ENCODE measurements at places on chromosomes 2 and 18.

- no peak for DNase-seq
Observed at GRCh38 chr2:23241611-23242245, 143.3 kb upstream of the KLHL29 start.

DNA sequence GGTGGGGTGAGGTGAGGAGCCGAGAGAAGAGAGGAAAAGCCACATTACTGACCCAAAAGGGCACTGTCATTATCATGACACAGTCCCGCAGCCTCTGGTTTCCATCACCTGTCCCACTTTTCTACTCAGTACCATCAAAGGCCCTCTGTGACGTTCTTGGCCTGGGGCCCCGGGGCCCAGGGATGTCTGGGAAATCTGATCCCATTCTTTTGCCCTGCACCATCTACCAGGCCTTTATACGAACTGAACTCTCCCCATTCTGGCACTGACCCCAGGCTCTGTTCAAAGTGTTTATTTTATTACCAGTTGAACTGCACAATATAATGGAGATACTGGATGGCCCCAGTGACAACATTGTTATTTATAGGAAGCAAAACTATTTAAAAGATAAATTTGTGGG is 89.1 kb downstream of the COL6A3 start:
- DNase-seq, result no peak

DNA sequence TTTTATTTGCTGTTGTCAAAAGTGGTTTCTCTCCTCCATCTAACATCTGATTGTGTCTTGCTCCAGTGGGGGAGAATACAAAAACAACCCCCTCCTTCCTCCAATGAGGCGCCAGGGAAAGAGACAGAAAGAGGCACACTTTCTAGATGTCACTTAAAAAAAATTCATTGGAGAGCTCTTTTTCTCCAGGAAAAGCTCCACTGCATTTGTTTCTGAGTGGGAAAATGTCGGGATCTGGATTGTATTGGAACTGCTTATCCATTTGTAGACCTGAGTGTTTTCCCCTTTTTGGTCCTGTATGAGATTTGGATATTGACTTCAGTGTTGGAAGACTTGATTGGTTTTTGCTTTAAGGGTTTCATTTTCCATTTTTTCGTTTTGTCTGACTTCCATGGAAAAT is 995 bp downstream of the MBD5 start:
- DNase-seq, result no peak

- no peak for DNase-seq
Observed at GRCh38 chr18:6022845-6023244, 127.5 kb upstream of the TMEM200C start.

GRCh38 chr18:7946734-7947377 is 379.7 kb downstream of the PTPRM start:
- DNase-seq, result peak; percentile 57

DNA sequence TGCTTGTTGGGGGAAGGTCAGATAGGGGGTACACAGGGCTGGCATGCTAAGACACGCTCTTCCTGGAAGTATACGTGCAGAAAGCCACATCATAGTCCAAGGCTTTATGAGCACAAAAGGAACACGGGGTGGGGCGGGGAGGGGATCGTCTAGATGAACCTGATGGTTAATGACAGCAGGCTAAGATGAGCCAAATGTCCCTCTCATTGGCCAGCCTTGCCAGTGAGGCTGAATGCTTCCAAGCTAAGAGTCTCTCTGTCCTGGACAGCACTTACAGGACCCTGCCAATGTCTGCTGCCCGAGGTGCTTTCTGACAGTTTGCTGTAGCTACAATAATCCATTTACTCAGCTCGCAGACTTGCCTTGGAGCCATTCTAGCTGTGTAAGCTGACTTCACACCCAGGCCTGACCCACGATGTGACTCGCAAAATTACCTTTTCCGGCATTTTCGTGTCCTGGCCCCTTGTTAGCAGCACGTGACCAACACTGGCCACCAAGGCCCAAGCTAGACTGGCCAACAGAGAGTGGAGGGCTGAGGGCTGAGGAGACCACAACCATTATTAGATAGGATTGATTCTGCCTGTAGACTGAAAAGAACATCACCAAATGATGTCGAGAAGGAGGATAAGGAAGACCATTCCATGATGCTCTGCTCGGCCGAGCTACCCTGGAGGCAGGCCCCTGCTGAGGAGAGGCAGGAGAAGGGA is 84.2 kb downstream of the MALT1 start:
- no peak for DNase-seq

- DNase-seq, result no peak
Observed at GRCh38 chr2:197464175-197464574, 10.8 kb downstream of the COQ10B start.

DNA sequence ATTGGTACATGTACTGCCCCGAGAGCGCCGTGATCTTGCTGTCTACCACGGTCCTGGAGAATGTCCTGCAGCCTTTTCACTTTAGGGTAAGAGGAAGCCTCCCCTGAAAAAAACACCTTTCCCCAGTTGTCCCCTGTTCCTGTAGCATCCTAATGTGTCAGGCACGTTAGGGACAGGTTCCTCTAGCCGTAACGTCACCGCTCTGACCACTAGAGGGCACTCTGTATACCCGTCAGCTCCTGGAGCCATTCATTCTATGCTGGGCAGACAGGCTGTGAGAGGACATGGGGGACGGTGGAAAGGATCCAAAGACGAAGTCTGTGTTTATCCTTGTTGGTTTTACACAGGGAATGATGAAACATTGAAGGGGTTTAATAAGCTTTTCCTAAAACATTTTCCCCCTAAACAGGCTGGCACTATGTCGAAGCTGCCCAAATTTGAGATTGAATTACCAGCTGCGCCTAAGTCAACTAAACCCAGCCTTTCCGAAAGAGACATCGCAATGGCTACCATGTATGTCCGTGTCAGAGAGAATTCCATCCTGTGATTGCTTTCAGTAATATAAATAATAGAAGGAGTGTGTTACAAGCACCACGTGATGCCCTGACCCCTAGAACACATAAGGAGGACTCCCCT is 12.7 kb downstream of the RMC1 start:
- DNase-seq, result peak; percentile 87

- no peak for DNase-seq
Observed at GRCh38 chr18:65852273-65852672, 101.5 kb downstream of the CDH7 start.

- no peak for DNase-seq
Observed at GRCh38 chr2:240467149-240467642, 31.7 kb downstream of the GPC1 start.

DNA sequence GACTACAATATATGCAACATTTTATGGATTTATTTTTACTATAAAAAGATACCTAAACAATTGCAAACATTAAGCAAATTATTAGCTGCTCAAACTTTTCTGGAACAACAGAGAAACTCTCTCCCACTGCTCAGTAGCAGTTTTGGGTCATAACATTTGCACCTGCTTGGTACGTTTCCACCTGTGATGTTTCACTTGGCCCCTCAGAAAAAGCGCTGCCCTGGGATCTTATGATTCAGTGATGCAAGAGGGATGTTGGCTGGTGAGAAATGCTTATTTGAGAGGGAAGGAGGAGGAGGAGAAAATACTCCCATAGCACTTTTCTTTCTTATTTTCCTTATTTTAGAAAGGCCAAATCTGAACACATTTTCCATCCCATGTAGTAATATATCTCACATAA is 9.2 kb downstream of the IRS1 start:
- no peak for DNase-seq

DNA sequence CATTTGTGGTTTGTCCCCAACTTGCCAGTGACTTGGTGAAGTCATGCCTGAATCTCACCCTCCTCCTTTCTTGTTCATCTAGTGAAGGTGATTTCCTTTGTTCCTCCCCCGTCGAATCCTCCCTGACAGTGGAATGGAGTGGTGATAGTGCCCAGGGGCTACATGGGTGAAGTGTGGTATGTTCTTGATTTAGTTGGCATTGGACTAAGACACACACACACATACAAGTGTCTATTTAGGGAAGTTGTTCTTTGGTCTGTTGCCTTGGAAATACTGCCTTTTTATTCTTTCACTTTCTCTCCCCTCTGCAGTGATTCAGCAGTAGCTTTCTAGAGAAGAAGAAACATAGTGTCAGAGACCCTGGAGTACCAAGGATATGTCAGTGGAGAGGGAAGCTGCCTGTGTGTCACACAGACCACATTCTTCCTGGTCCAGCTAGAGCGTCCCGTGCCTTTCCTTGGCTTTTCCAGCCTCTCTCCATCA is 10.9 kb downstream of the INPP4A start:
- no peak for DNase-seq

DNA sequence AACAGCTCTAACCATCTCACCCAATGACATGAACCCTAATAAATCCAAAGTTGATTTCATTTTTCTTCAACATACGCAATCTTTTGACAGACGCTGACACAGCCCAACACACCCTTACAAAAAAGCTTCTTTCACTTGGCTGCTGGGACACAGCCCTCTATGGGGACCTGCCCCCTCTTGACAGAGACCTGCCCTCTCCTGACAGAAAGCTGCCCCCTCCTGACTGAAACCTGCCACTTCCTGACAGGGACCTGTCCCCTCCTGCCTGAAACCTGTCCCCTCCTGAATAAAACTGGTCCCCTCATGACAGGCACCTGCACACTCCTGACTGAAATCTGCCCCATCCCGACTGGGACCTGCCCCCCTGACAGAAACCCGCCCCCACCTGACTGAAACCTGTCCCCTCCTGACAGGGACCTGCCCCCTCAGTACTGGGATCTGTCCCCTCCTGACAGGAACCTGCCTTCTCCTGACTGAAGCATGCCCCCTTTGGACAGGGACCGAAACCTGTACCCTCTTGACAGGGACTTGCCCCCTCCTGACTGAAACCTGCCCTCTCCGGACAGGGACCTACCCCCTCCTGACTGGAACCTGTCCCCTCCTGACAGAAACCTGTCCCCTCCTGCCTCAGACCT is 87.9 kb downstream of the PXDN start:
- DNase-seq, result no peak

DNA sequence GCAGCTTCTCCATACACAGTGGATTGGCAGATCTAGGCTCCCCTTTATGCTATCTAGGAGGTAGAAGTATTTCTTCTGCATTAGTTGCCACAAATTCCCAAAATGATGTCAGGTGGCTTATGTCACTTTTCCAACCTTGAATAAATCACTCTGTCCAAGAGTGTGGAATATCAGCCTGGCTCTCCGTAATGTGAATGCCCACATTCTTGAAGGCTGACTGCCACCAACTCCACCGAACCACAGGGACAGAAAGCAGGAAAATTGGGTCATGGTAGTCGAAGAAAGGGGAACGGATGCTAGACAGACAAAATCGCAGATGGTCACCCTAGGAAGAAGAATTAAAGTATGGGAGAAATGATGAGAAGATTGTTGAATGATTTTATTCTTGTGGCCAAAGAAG is 624.9 kb upstream of the CDH2 start:
- DNase-seq, result no peak

GRCh38 chr18:58896734-58897508 is 32.2 kb downstream of the ZNF532 start:
- no peak for DNase-seq

DNA sequence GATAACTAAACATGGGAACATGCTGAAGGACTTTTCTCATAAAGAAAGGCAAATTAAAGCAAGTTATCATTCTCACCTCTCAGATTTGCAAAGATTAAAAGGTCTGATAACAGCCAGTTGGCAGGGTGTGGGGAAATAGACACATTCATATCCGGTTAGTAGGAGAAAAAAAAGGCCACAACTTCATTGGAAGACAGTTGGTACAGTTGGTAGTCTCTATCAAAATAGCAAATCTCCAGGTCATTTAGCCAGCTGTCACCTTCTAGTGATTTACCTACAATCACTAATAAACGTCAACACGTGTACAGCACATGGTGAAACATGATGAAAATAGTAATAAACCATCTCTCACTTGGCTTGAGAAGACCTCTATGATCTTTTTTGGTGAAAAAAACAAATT is 16.6 kb downstream of the INPP5D start:
- DNase-seq, result no peak

GRCh38 chr2:77813599-77813998 is 291.4 kb upstream of the LRRTM4 start:
- DNase-seq, result no peak

DNA sequence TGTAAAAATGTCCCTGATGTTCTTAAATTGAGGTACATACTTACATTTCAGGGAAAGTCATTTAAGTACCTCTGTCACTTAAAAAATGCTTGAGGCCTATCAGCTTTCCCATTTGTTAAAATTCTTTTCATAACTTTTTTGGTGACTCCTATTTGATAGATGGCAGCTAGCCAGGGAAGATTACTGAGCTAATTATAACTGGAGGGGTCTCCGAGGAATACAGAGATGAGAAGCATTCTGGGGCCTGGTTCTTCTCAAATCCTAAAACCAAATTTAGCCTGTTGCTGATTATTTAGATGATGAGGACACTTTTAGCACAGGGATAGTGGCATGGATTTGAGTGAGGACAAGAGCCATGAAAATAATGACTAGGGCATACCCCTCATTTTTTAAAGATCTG is 4.8 kb downstream of the UGP2 start:
- DNase-seq, result no peak

GRCh38 chr18:60549338-60549960 is 176.9 kb upstream of the MC4R start:
- peak; percentile 78 for DNase-seq

- DNase-seq, result no peak
Observed at GRCh38 chr18:56967035-56967434, 179.9 kb upstream of the BOD1L2 start.

DNA sequence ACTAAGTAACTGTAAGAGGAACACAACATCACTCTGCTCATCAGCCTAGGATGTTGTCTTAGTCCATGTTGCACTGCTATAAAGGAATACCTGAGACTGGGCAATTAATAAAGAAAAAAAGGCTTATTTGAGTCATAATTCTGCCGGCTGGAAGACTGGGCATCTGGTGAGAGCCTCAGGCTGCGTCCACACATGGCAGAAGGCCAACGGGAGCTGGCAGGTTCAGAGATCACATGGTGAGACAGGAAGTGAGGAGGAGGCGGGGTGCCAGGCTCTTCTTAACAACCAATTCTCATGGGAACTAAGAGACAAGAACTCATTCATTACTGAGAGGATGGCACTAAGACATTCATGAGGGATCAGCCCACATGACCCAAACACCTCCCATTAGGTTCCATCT is 46.8 kb downstream of the EPG5 start:
- DNase-seq, result no peak

- DNase-seq, result no peak
Observed at GRCh38 chr2:219724628-219725027, 97.2 kb downstream of the SLC4A3 start.

DNA sequence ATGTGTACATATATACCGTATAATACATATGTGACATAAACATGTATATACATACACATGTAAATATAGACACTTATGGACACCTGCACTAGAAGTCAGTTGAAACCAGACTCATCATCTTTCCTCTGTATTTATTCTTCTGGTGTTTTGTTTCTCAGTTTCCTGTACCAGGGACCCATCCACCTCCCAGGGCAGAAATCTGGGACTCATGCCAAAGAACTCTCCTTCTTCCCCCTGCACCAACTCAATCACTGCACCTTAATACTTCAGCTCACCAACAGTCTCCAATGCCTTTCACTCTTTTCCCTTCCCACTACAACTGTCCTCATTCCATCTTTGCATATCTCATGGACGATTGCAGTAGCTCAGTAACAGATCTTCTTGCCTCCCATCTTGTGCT is 428.0 kb downstream of the FBXO15 start:
- DNase-seq, result no peak

All from midbrain (tissue), 1 donor.